ENCODE measurements at places on chromosomes 2 and 18.

GRCh38 chr2:1806254-1806653, 61.9 kb upstream of the PXDN start:
- DNase-seq, result no peak

- no peak for DNase-seq
Observed at GRCh38 chr2:66201242-66201641, 233.7 kb upstream of the MEIS1 start.

DNA sequence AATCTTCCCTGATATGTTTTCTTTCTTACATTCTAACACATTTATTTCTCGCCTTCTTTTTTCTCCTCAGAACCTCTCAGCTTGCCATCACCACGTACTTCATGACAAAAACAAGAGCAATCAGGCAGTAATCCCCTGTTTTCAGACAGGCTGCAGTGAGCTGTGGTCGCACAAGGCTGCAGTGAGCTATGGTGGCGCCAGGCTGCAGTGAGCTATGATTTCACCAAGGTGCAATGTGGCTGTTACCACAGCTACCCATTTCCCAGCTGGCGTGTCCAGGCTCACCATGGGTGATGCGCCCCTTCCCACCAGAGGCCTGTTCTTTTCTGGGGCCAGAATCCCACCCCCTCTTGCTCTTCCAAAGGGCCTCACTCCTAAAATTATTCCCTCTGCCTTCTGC, 25.8 kb downstream of the TCF23 start:
- no peak for DNase-seq

DNA sequence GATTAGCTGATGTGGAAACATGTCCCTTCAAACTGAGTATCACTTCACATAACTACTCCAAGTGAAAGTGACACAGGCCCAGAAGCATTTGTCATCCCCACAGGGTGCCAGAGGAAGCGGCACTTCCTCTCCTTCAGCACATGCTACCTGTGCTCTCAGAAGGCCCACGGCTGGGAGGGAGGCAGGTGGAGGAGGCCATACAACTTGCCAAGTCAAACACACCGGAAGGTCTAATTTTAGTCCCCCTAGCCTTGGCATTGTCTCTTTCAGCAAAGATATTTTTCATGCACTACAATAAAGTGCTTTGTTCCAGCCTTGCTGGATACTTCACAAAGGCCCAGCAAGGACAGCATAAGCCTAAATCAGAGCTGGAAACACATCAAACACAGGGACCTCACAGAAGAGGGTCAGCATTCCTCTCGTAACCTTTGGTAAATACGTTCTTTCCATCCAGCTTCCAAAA, 38.0 kb downstream of the VSNL1 start:
- DNase-seq, result no peak

DNA sequence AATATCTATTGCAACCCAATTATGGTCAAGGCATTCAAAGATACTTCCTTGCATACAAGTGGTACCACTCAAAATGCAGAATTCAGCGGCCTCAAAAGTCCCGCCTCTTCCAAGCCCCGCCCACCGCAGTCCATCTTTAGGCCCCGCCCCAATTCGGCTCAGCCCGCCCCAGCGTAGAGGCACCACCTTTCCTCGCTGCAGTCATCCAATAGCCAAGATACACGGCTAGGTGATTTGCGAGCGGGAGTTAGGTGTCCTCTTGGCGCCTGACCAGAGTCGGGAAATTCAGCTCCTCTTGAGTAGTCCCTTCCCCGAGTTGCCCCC, 431 bp upstream of the SEC11C start:
- peak; percentile 86 for DNase-seq

DNA sequence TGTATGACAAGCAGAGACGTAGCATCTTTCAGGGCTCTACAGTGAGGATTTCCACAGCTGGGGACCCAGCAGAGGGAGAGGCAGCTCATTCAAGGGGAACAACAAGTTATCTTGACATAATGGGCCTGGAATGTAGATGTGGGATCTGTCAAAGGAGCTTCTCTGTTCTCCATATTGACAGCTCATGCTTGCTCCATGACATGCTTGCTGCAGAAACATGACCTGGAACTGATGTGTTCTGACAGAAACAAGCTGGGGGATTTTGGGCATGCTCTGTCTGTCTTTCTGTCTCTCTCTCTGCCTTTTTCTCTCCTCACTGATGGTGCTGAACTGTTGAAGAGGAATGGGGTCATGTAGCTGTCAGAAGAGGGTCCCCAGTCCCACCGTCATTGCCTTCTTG, 79.6 kb downstream of the MMADHC start:
- no peak for DNase-seq

DNA sequence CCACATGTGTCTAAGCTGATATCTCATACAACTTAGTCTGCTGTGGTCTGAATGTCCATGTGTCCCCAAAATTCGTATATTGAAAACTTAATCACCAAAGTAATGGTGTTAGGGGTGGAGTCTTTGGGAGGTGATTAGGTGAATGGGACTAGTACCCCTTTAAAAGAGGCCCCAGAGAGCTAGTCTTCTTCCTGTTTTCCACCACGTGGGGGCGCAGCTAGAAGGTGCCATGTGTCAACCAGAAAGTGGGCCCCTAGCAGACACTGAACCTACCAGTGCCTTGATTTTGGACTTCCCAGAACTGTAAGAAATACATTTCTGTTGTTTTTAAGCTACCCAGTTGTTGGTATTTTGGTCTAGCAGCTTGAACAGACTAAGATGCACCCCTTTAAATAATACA, 86.6 kb downstream of the ASB1 start:
- DNase-seq, result no peak

- DNase-seq, result no peak
Observed at GRCh38 chr2:12577567-12578253, 139.0 kb upstream of the TRIB2 start.

- no peak for DNase-seq
Observed at GRCh38 chr18:42977982-42978637, 137.4 kb downstream of the RIT2 start.

DNA sequence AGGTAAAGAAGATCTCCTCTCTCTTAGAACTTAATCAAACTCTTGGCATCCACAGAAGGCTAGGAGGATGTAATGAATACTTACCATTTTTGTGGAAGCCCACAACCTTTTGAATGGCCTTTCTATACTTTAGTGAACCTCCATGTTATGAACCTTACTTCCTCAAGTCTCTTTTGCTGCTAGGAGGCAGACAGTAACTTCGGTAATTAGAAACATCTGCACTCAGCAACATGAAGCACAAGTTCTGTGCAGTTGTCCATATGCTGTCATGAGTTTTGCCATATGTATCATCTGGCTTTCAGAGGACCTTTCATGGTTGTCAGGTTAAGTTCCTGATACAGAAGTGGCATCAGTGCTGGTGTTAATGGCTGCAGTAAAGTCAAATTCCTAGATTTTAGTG, 50.4 kb downstream of the PDK1 start:
- DNase-seq, result no peak

All from activated T-helper 9 cell treated with anti-CD3 and anti-CD28 coated beads, Interleukin-2, amount 50 U/mL, for 16 hours (primary cell).